ENCODE measurements at places on chromosomes 7 and 10.

- DNase-seq = no peak
Measured at GRCh38 chr7:28799619-28800018, 158.5 kb downstream of the TRIL start.

- DNase-seq = no peak
Measured at GRCh38 chr7:73307436-73307835, 1.2 kb downstream of the NSUN5 start.

DNA sequence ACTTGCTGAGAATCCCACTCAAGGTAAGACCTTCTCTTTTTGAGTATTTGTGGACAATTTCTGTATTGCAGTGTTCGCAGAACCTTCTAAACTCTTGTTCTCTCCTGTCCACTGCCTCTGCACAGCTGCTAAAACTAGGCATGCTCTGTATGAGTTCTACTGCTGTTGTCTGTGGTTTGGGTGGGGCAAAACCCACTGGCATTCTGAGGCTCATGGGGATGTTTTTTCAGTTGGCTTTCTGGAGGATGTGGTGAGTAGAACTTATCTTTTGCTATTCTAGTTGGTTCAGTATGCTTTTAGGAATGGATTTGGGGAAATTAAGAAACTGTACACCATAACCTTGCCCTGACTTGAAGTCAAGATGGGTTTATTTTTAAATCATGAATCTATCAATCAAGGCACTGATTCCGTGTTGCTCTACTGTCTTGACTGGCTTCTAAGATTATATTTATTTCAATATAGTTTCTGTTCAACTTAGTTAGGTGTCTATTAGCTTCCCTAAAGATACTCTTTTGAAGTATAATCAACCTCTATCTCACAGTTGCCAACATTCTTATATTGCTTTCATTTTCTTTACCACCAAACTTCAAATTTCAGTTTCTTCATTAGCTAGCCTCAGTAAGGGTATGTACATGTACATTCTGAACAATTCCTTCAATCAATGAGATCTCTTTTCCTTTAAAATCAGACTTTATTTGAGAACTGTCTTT is 25.0 kb upstream of the C1GALT1 start:
- DNase-seq = peak; percentile 53

- DNase-seq = no peak
Measured at GRCh38 chr10:59672150-59672875, 37.3 kb downstream of the SLC16A9 start.

GRCh38 chr7:104294291-104294690 is 34.1 kb upstream of the LHFPL3 start:
- no peak for DNase-seq

Measured in smooth muscle cell of the brain vasculature (primary cell).